ENCODE measurements at places on chromosomes 2 and 18.
A peak's percentile ranks its signal among the peaks of the same experiment; 100 is the strongest.

DNA sequence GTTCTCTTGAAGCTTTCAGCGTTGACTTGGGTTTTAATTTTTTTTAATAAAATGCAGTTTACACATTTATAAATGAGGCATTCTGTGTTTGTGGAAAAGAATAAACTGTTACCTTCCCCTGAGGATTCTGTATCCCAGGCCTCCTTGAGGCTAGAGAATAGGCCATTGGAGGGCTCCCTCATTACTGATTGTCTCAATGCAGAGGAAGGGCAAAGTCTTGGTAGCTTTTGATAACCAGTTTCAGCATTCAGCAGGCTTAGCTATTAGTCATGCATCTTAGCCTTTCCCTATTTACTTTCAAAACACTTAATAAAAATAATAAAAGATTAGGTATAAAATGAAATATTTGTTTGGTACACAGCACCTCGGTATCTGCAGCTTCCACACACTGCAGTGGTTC, 58.1 kb upstream of the OTX1 start:
- peak overlapping the region; percentile 3 for H3K27ac ChIP-seq
- H3K4me3 ChIP-seq, result no peak overlapping the region
- no peaks in the 10 kb centered on the region for H3K27me3 ChIP-seq
- peaks cover 4% of the 10 kb centered on the region for H3K36me3 ChIP-seq

DNA sequence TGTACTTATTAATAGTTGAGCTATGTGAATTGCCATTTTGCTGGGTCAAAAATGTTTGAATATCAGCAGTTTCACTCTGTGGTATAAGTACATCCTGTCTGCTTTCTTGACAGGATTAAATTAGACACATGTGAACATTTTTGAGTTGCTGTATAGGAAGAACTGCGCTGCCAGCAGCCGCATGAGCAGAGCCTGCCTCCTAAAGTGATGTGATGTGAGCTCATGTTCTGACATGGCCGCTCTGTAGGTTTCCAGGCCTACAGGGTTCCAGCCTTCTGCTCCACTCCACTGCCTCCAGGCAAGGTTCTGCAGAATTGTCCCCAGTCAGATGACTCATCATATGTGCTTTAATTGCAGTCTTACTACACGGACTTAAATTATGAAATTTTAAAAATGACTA, 119.7 kb upstream of the NFATC1 start:
- H3K27ac ChIP-seq, result no peak overlapping the region
- peaks cover 5% of the 10 kb centered on the region for H3K4me1 ChIP-seq
- H3K27me3 ChIP-seq, result no peaks in the 10 kb centered on the region
- H3K4me3 ChIP-seq, result no peak overlapping the region
- DNase-seq, result no peak
- H3K36me3 ChIP-seq, result peaks cover 3% of the 10 kb centered on the region

DNA sequence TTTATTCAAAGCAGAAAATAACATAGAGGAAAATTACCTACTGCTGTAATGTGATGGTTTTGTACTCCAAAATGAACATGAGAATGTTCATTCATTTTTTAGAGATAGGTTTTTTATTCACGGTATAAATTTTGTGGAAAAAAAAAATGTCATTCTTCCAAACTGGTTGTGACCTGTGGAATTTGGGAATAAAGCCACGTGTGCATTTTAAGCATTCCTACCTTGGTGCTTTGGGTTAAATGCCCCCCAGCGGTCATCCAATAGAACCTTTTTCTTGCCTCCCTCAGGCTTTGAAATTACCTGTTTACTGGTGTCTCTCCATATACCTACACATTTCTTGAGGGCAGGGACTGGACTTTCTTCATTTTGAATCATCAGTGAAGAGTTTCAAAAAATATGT, 740.7 kb downstream of the DPP10 start:
- H3K27ac ChIP-seq, result no peak overlapping the region
- H3K4me3 ChIP-seq, result no peak overlapping the region
- peak; percentile 23 for DNase-seq
- no peaks in the 10 kb centered on the region for H3K27me3 ChIP-seq
- no peaks in the 10 kb centered on the region for H3K36me3 ChIP-seq

DNA sequence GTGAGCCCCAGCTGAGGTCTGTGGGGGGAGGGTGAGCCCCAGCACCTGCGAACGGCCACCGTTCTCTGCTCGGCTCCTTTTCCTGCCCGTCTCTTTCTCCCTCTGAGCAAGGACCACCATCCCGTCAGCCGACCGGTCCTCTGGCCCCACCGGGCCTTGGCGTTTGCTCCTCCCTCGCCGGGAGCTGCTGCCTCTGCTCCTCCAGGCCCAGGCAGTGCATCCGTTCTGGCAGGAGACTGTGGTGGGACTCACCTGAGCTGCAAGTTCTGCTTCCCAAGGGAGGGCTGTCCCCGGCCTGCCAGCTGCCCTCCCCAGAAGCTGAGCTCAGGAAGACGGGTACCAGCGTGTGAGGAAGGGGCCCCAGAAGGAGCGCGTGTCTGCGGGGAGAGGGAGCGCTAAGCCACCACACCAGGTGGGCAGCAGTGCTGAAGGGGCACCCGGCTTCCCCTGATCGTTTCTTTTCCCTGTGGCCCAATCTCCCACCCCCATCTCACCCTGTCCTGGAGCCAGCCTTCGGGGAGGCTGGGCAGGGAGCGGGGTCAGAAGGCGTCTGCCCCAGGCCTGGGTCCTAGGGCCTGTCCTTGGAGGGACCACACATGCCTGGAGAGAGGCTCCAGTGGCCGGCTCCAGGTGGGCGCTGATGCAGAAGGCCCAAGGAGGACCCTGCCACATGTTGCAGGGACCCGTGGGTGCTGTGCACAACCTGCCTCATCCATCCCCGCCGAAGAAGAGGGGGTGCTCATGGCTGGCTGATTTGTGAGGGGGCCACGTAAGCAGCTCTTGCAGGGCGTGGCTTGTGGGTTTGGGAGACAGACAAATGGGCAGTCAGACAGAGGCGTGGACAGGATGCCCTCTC, 2.5 kb upstream of the RTP5 start:
- DNase-seq, result no peak
- no peaks in the 10 kb centered on the region for H3K36me3 ChIP-seq
- H3K27ac ChIP-seq, result no peak overlapping the region
- no peaks in the 10 kb centered on the region for H3K27me3 ChIP-seq
- no peak overlapping the region for H3K4me3 ChIP-seq

DNA sequence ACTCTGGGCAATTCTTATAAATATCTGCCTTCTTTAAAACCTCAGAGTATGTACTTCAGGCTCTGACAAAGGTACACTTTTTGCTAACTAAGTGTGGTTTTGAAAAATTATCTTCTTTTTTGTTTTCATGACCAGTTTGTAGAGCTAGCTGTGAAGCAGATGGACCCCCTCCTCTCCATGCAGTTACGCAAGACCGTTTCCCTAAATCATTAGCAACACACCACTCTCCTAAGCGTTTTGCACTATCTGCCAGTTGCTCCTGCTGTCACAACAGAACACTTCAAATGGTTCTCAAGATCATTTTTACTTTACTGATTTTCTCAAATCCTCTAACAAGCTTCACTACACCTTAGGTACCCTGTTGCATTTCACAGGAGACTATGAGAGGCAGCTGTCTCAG, 53.3 kb downstream of the GULP1 start:
- no peaks in the 10 kb centered on the region for H3K36me3 ChIP-seq
- no peak overlapping the region for H3K27ac ChIP-seq
- peaks cover 12% of the 10 kb centered on the region for H3K4me1 ChIP-seq
- no peaks in the 10 kb centered on the region for H3K27me3 ChIP-seq

- no peak overlapping the region for H3K27ac ChIP-seq
- H3K4me3 ChIP-seq, result no peak overlapping the region
- no peak for DNase-seq
- no peaks in the 10 kb centered on the region for H3K27me3 ChIP-seq
- no peaks in the 10 kb centered on the region for H3K4me1 ChIP-seq
Measured at GRCh38 chr18:14085770-14086457, 46.3 kb downstream of the ZNF519 start.

DNA sequence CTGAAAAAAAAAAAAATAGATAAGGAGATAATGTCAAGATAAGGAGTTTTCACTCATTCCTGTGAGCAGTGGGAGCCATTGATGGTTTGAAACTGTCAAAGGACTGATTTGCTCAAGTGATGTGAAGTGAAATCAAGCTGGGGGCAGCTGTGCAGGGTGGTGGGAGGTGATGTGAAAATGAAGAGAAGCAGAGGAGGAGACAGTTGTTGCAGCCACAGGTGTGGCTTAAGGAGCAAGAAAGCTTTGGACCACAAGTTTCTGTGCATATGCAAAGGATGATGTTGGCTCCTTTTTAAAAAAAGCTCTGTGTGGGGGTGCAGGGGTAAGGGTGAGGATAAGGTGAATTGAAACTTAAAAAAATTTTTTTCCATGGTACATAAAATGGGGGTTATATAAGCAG, 8.3 kb downstream of the EFR3B start:
- no peak for DNase-seq
- no peak overlapping the region for H3K4me3 ChIP-seq
- no peaks in the 10 kb centered on the region for H3K36me3 ChIP-seq
- no peaks in the 10 kb centered on the region for H3K27me3 ChIP-seq
- H3K4me1 ChIP-seq, result no peaks in the 10 kb centered on the region

Data from cardiac muscle cell (in vitro differentiated cells and primary cell).